AG09309 (cell line): ENCODE measurements at places on chromosomes 5 and 9.

DNA sequence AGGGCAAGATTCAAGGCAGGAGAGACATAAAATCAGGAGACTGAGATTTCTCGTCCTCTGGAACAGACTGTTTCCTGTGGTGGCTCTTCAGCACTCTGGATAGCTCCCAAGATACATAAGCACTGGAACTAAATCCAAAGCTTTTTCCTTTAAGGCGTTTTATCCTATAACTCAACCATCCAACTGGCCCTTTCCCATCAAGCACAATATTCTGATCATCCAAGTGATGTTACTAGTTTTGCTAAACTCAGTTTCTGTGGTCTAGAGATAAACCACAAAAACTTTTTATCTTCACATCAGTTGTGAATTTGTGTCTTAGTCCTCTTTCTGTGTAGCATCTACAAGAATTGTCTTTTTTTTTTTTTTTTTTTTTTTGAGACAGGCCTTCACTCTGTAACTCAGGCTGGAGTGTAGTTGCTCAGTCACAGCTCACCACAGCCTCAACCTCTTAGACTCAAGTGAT is 299.4 kb downstream of the COX7C start:
- DNase-seq: no peak

DNA sequence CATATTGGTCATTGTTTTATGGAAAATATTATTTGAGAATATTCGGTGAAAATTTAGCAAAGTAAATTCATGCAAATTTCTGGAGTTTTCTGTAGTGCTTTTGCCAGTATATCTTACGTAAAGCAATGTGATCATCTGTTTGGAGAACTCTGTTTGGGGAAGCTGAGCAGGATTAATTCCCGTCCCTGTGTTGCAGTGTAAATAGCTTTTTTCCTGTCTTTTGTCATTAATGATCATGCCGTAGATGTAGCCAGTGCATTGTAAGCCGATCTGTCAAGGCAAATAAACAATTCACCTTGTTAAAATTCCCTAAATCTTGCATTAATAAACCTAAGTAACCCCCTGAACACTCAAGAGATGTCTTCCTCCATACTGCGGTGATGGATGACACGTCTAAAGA is 39.2 kb downstream of the PPIC start:
- no peak for DNase-seq

DNA sequence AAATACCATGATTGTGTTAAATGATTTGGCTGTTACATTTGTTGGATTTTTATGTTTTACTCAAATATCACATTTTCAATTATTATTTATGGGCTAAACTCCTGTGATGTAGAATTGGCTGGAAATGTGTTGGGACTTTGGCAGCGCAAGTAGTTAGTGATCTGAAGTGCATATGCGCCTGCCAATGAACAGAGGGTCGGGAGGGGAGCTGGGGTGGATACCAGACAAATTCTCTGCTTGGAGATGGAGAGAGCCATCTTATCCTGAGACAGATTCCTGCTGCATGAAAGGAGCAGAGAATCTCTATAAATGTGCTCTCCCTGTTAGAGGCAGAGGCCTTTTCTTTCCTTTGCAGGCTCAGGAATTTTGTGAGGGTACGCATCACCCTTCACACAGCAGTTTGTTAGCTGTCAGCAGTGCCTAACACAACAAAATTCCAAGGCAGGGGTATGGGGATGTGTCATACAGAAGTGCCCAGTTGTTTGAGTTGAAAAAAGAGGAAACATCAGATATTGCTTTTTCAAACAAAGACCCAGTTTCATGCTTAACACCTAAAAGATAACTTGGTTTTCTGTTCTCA is 489.1 kb downstream of the CSNK1G3 start:
- DNase-seq: no peak

DNA sequence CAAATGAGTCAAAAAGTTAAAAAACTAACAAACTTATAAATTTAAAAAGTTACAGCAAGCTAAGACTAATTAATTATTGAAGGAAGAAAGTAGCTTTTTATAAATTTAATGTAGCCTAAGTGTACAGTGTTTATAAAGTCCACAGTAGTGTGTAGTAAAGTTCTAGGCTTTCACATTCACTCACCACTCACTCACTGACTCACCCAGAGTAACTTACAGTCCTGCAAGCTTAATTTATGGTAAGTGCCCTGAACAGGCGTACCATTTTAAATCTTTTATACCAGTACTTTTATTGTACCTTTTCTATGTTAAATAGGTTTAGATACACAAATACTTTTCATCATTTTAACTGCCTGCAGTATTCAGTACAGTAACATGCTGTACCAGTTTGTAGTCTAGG is 80.0 kb upstream of the C9orf72 start:
- no peak for DNase-seq

GRCh38 chr5:73625372-73625943 is 538 bp upstream of the ARHGEF28 start:
- no peak for DNase-seq

DNA sequence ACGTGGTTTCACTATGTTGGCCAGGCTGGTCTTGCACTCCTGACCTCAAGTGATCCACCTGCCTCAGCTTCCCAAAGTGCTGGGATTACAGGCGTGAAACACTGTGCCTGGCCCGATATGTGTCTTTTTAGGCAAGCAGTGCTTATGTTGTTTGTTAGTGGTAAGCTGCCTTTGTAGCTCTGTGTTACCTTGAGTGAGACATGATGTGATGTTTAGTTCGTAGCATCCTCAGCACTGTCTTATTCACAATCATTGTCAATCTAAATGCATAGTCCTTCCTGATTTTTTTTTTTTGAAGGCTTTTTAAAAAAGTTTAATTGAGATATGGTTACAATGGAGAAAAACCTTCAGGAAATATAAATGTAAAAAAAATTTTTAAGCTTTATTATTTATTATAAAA is 45.5 kb downstream of the EXOSC2 start:
- no peak for DNase-seq
